ENCODE measurements at places on chromosomes 4 and X.
A peak's percentile ranks its signal among the peaks of the same experiment; 100 is the strongest.

- no peaks in the 10 kb centered on the region for H3K4me1 ChIP-seq
- H3K4me3 ChIP-seq: no peak overlapping the region
- DNase-seq: no peak
These were observed 13.7 kb upstream of the AREG start for GRCh38 chr4:74431113-74431826.

DNA sequence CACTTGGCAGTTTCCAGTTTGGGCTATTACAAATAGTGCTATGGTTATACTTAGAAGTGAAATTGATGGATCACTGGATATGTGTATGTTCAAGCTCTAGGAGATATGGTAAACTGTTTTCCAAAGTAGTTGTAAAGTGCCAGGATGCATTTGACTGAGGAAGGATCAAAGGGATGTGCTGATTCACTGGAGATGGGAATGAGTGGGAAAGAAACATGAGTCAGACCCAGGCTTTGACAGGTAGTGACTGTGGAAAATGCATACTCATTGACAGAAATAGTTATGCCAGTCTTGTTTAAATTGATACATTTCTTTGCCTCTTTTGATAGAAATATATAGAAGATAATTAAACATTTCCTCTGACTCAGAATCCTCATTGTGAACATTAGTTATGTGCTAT is 77.9 kb downstream of the CEP135 start:
- no peaks in the 10 kb centered on the region for H3K4me1 ChIP-seq
- H3K36me3 ChIP-seq: peaks cover 43% of the 10 kb centered on the region
- no peak overlapping the region for H3K27ac ChIP-seq
- no peak for DNase-seq
- H3K27me3 ChIP-seq: no peaks in the 10 kb centered on the region

- H3K4me3 ChIP-seq: peak overlapping the region; percentile 99
- H3K27me3 ChIP-seq: no peaks in the 10 kb centered on the region
- peaks cover 15% of the 10 kb centered on the region for H3K36me3 ChIP-seq
- DNase-seq: no peak
These were observed 520 bp upstream of the SRP72 start for GRCh38 chr4:56466910-56467283.

DNA sequence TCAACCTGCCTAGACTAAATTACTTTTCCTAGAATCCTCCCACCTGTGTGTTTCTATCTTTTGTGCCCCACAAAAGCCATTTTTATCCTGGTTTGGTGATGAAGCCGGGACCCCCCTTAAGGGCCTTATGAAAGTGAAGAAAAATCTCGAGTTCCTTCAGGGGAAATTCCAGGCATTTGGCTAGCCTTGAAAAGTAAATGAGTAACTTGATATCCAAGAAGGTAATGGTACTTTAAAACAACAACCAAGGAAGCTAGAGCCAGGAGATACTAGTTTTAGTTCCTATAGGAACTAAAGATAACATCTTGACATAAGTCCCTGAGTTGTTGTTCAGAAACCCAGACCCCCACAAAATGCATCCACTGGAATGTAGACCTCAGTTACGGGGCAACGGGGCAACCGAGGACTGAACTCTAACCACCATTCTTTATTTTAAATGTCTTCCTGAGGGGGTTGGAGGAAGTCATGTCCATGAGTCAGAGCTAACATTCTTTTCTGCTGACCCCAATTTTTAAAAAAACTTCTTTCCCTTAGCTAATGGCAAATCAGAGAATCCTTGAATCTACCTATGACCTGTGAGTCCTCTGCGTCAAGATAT is 73.9 kb downstream of the VCX3A start:
- H3K4me3 ChIP-seq: no peak overlapping the region
- H3K27ac ChIP-seq: no peak overlapping the region
- H3K27me3 ChIP-seq: no peaks in the 10 kb centered on the region
- DNase-seq: no peak
- no peaks in the 10 kb centered on the region for H3K36me3 ChIP-seq

- DNase-seq: no peak
- H3K4me3 ChIP-seq: no peak overlapping the region
These were observed 173.9 kb upstream of the PGRMC2 start for GRCh38 chr4:128461291-128462102.
